ENCODE measurements at places on chromosomes 7 and 10.

DNA sequence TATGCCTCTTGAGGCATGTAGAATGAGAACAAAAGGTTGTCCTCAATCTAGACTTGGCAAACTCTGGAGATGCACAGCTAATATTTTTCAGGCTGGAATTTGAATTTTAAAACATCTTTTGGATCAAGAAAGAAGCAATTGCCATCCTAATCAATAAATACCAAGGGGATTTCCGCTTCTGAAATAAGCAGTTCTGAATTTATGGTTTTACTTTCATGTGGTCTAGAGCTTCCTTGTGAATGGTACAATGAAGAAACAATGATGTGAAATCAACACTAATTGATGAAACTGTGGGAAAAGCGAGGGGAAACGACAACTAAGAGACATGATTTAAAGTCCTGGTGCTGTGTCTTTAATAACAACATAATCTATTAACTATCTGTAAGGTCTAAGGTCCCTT is 1202.7 kb downstream of the SORCS3 start:
- no peak for DNase-seq

GRCh38 chr10:103692952-103693811 is 162.2 kb downstream of the SH3PXD2A start:
- DNase-seq: peak; percentile 10

- DNase-seq: no peak
Observed at GRCh38 chr7:155620497-155620896, 24.0 kb upstream of the RBM33 start.

- no peak for DNase-seq
Observed at GRCh38 chr7:121081327-121081936, 92.9 kb downstream of the CPED1 start.

GRCh38 chr7:46205478-46205877 is 284.4 kb upstream of the IGFBP3 start:
- DNase-seq: no peak

DNA sequence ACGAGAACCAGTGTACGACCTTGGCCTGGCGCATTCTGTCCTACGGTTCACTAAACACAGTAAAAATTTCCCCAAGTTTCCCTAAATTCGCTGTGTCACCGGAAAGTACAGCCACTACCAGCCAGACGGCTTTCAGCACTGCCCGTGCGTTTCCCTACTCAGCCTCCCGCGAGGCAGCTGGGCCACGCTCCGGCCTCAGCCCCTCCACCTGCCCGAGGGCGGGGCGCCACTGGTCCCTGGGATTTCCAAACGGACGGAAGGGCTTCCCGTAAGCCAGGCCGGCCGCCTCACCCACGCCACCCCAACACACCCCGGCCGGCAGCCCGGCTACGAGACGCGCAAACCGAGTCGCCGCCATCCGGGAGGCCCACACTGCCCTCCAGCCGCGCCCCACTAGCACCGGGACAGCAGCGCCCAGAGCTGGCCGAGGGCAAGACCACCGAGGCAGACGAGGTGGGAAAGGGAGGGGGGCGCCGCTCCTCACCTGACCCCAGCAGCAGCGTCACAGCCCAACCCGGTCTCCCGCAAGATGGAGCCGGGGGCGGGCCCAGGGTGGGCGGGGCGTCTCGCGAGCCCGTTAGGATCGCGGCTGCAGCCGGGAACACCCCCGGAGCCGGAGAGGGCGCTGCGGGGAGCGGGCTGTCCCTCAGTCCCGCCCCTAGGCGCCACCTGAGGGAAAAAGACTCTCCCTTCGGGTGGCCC is at the start of gene ANXA7:
Gene ANXA7 (minus strand): TSS at position 531 of the 702 bp plus-strand sequence. CDS start 13,202 bp downstream, outside the sequence.
- peak; percentile 82 for DNase-seq

DNA sequence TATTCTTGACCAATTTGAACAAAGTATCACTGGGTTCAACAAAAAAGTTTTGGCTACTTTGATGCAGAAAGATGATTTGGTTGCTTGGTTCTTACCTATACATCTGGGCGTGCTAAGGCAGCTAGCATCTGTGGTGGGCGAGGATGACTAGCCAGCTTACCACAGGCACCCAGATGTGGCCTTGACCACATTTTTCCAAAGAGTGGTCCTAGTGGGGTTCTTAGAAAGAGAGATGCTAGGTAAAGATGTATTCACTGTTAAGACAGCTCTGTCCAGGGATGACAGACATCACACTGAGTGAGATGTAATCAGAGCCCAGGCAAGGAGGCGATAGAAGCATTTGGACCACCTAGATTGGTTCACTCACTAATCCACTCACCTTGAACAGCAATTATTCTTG is 785 bp downstream of the DNTT start:
- no peak for DNase-seq

- DNase-seq: no peak
Observed at GRCh38 chr7:141431140-141431479, 120.1 kb upstream of the AGK start.

DNA sequence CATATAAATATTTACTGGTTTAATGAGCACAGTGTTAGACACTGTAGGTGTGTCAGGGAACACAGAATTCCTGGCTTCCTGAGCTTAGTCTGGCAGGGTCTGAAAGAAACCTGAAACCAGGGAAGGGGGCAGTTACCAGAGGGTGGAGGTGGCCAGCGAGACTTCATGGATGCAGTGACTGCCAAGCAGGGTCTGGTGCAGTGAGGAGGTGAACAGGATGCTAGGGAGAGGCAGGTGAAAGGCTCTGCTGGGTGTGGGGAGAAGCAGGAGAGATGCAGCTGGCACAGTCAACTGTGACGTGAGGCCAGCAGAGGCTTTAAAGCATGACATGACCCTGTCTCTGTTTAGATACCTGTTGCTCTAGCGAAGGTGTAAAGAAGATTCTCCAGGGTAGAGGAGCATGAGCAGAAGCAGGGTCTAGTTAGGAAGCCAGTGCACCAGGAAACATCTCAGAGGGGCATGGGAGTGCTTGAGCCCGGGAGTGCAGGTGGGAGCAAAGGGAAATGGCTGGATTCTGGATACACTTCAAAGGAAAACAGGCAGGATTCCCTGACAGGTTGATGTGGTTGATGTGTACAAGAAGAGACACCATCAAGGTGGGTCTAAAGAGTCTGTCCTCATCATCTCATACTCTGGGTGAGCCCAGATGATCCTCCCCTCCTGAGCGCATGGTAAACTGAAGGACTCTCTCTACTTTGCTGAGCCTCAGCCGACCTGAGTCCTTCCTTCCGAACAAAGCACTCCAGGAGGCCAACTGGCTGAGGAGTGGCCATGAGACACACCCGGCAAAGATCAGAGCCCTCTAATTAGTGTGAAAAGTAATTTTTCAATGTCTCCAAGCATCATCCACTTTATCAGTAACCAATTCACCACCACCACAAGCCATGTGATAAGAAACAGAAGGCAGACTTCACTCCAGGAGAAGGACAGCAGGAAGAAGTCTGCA is 186.8 kb downstream of the COBL start:
- no peak for DNase-seq

DNA sequence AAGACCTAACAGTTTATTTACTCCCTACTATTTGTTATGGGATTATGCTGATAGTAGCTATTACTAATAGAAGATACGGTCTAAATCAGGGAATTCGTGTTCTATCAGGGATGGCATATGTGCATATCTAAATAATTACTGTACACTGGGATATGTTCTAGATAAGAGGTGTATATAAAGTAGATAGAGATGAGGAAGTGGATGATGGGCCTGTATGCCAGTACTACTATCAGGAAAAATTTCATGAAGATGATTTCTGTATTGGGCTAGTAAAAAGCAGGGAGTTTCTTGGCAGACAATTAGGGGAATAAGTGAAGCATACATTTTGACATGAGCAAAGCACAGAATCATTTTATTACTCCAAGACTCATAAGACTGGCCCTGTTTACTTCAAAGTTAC is 26.2 kb downstream of the PTPN12 start:
- no peak for DNase-seq

DNA sequence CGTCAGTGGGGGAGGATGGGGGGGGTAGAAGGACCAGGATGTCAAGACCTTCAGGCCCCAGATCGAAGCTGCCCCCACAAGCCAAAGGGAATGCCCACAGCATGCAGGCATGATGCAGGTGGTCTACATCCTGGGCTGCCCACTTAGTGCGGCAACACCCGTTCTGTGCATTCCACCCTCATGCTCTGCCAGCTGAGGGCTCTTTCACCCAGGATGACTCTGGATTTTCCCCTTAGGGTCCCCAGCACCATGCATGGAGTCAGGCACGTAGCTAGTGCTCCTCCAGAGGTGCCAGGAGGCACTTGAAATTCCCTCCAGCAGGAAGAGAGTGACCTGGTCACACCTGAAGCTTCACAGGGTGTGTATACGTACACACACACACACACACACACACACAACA is 66.2 kb downstream of the SH3PXD2A start:
- no peak for DNase-seq

- DNase-seq: no peak
Observed at GRCh38 chr10:68330852-68331454, 911 bp upstream of the HNRNPH3 start.

DNA sequence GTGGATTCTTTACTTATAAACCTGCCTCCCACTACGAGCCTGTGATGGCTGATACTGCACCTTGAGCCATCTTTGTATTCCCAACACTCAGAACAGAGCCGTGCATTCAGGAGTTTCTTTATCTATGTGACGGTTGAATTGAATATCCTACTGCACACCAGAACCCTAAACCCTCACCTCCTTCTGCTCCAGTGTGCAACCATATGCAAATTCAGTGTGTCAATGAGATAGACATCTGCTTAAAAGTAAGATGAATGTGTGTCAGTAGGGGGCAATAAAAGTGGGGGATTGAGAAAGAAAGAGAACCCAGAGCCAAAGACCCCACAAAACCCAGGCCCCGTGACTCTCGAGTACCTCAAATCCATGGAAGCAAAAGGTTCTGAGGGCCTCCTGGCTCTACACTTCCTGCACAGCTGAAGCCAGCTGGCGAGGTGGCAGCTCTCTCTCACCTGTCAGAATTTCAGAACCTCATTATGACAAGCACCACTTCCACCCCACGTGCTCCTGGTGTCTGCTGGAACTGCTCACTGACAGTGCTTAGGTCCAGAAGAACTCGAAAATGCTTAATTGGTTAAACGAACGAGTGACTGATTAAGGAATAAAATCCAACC is 143.3 kb upstream of the GPR26 start:
- no peak for DNase-seq

DNA sequence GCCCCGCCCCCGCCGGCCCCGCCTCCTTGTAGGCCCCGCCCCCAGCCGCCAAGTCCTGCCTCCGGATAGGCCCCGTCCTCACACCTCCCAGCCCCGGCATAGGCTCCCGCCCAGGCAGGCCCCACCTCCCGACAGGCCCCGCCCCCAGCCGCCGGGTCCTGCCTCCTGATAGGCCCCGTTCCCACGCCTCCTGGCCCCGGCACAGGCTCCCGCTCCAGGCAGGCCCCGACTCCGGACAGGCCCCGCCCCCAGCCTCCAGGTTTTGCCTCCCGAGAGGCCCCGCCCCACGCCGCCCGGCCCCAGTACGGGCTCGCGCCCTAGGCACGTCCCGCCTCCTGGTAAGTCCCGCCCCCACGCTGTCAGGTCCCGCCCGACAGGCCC is 232 bp upstream of the MICALL2 start:
- peak; percentile 98 for DNase-seq

GRCh38 chr10:129516846-129517679 is 50.0 kb downstream of the MGMT start:
- DNase-seq: no peak

GRCh38 chr10:113496111-113497109 is 56.4 kb upstream of the HABP2 start:
- no peak for DNase-seq

DNA sequence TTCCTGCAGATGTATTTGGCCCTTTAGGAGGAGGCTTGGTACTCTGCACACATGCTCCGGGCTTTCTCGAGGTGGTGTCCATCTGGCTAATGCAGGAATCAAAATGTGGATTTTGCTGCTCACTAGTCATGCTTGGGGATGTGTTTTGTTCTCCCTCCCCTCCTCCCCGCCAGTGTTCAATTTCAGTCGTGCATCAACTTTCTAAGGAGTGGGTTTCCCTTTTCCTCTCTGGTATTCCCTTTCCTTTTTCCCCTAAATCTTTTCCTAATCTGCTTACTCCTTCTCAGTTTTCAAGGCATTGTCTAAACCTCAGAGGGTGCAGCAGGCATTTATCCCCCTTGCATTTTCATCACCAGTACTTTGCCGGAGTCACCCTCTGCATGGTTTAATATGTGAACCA is 201.8 kb downstream of the CCDC3 start:
- DNase-seq: no peak

DNA sequence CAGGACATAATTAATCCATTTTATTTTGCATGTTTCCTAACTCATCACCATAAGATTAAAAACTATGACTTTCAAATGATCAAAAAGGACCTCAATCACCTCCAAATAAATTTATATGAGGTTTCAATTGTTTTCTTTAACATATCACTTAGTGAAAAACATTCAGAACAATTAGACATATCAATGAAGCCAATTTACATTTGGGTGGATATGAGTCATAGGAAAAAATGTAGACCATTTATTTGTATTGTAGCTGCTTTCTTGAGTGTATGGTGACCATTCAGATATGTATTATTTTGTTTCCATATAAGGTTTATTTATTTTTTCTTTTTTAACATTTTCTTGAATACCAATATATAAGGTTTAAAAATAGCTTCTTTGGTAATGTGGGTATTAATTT is 13.3 kb upstream of the EXOC6 start:
- no peak for DNase-seq

- DNase-seq: no peak
Observed at GRCh38 chr7:30708983-30709382, 26.7 kb upstream of the CRHR2 start.

DNA sequence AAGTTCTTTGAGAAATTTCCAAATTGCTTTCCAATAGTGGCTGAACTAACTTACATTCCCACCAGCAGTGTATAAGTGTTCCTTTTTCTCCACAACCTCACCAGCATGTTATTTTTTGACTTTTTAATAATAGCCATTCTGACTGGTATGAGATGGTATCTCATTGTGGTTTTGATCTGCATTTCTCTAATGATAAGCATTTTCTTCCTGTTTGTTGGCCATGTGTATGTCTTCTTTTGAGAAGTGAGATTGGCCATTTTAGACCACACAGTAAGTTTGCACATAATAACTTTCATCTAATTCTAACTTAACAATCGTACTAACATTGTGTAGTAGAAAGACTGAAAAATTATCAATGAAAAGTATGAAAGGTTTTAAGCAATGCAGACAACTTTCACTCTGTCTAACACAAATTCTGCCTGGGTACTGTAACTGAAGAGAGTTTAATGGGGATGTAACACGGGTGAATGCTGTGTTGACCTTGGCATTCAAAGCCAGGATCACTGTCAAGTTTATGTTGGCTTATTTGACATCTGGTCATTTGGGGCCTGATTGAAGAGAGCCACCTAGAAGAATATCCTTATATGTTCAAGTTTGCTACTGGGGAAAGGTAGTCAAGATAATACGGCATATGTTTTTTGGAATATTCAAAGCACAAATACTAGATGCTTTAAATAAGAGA is 50.4 kb downstream of the FAM171A1 start:
- no peak for DNase-seq
